Airway epithelial cell (primary cell): ENCODE measurements at places on chromosomes 7 and 10. TPM values are rescaled to one million over a fixed set of nuclear protein-coding genes. Genes with fewer than 3 reads are reported as not detected.

The ALDH18A1 gene
- total RNA-seq = 76.0 and 83.9 TPM in 2 replicates

The NPSR1 gene
- total RNA-seq = not detected in 2 replicates

The ZNF365 gene
- total RNA-seq = 0.14 and 0.42 TPM in 2 replicates

The SH2D4B gene
- not detected in 2 replicates for total RNA-seq

The RELN gene
- not detected in 2 replicates for total RNA-seq

The CRYGN gene
- not detected in 2 replicates for total RNA-seq

The SPDYE5 gene
- total RNA-seq = not detected in 2 replicates

The PRKCQ gene
- 2.5 TPM in 2 replicates for total RNA-seq

The CUBN gene
- total RNA-seq = under 0.01 and 0.88 TPM in 2 replicates

The EIF3B gene
- 170 and 180 TPM in 2 replicates for total RNA-seq

The CSTF2T gene
- total RNA-seq = 8.0 and 12.9 TPM in 2 replicates

The INMT gene
- total RNA-seq = 0.28 and 0.42 TPM in 2 replicates

The ZC3HAV1 gene
- 20.8 and 28.4 TPM in 2 replicates for total RNA-seq

The PHKG1 gene
- 0.07 TPM in 1 of 2 replicates, not detected in the other for total RNA-seq

The ITIH5 gene
- not detected in 2 replicates for total RNA-seq

The SEMA3D gene
- total RNA-seq = 0.05 and 0.49 TPM in 2 replicates

The GSTO2 gene
- 37.8 and 40.3 TPM in 2 replicates for total RNA-seq

The LRMDA gene
- total RNA-seq = 1.3 TPM in 2 replicates

The TSPAN15 gene
- 12.0 and 18.0 TPM in 2 replicates for total RNA-seq

The NANOS1 gene
- total RNA-seq = 0.99 and 4.0 TPM in 2 replicates

The KIF11 gene
- 18.7 and 20.8 TPM in 2 replicates for total RNA-seq

The SOSTDC1 gene
- total RNA-seq = 1.1 and 2.1 TPM in 2 replicates

The CRHR2 gene
- not detected in 2 replicates for total RNA-seq

The FAM13C gene
- total RNA-seq = 0.42 TPM in 1 of 2 replicates, not detected in the other

The FXYD4 gene
- not detected in 2 replicates for total RNA-seq

The WNT8B gene
- total RNA-seq = 0.14 TPM in 1 of 2 replicates, not detected in the other

The CYP2C9 gene
- 0.14 TPM in 1 of 2 replicates, not detected in the other for total RNA-seq

The PAPOLB gene
- total RNA-seq = not detected in 2 replicates

The CYP3A7 gene
- total RNA-seq = not detected in 2 replicates

The CFAP69 gene
- total RNA-seq = 0.28 and 0.49 TPM in 2 replicates
